ENCODE measurements at places on chromosomes 3 and 15.

GRCh38 chr3:118817748-118818165 lies 216.9 kb downstream of the IGSF11 start:
- peak; percentile 34 for DNase-seq

DNA sequence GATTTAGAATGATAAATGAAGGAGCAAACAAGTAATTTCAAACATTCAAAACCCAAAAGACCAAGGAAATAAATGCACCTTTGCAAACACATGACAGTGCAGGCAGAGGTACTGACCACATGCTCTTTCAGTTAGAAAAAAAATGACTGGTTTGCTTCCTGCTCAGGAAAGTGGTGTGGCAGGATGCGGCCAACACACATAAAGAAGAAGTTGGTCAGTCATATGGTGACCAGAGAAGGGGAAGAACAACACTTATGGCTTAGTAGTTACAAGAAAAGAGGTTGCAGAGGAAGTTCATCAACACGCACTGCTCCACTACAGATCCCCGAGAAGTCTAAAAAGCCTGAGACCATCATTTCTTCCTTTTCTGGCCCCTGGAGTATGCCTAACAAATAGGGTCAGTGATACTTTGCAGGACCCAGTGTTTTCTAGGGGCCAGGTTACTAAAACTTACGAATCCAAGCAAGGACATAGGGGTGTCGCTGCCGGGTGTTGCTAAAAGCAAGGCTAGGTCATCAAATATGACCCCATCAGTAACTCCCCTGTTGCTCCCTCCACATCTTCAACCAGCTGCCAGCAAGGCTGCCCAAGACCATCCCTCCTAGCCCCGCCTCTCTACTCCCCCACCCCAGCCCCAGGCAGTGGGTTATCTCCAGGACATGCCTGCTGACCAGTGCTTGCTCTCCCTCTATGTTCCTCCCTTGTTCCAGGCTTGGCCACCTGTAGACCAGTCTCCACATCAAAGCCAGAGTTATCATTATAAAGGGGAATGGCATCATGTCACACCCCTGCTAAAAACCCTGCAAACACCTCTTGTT lies 11.2 kb downstream of the ATP8B4 start:
- DNase-seq: peak; percentile 64

- no peak for DNase-seq
Measured at GRCh38 chr3:100027321-100027720, 87.0 kb downstream of the FILIP1L start.

- no peak for DNase-seq
Measured at GRCh38 chr15:75007216-75007615, 11.9 kb downstream of the SCAMP5 start.

- DNase-seq: no peak
Measured at GRCh38 chr15:28147801-28148200, 48.7 kb upstream of the OCA2 start.

GRCh38 chr15:61159901-61160300 lies 69.2 kb downstream of the RORA start:
- DNase-seq: no peak

DNA sequence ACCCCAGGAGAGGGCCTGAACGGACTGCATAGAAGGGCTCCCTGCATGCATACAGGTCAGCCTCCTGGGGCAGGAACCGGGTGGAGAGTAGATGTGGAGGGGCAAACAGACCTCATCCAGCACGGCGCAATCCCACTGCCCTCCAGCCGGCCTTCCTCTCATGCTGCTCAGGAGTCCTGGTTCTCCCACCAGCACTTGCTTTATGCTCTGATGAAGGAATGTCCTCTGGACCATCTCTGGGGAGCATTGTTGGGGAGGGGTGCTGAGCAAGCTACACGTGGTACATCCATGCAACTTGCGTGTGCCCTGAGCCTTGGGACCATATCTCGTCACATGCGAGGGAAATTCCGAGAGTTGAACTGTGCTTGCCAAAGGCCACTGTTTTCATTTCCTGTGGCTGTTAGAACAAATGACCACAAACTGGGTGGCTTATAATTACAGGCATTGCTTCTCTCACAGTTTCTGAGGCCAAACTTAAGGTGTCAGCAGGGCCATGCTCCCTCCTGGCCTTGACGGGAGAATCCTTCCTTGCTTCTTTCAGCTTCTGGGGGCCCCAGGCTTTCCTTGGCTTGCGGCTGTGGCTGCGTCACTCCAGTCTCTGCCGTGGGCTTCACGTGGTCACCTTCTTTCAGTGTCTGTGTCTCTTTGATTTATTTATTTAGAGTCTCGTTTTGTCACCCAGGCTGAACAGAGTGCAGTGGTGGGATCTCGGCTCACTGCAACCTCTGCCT lies 12.2 kb downstream of the SELENOS start:
- no peak for DNase-seq

DNA sequence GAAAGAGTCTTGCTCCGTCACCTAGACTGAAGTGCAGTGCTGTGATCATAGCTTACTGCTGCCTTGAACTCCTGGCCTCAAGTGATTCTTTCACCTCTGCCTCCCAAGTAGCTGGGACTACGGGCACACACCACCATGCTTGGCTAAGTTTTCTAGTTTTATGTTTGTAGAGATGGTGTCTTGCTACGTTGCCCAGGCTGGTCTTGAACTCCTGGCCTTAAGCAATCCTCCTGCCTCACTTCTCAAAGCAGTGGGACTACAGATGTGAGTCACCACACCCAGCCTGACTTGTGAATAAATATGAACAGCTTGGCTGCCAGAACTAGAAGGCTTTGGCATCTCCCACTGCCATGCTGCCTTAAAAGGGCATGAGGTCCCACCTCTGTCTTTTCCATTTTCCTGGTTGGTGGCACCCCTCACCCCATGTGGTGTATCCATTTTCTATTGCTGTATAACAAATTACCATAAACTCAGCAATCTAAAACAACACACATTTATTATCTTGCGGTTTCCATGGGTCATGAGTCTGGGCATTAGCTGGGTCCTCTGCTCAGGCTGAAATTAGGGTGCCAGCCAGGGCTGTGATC lies 44.3 kb downstream of the PTPRG start:
- DNase-seq: no peak

DNA sequence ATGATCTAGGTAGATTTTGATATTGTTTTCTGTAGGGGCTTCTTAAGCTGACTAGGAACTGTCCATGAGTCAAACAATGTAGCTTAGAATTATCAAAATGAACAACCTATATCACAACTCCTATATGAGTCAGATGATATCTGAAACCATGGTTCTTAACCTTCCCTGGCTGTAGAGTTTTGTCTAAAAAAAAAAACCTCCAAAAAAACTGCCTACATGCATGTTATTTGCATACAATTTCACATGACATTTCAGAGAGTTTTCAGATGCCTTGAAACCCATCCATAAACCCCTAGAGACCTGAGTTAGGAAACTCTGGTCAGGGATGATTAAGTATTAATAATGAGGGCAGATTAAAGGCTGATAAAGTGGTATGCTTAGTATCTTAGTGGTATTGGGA lies 157.0 kb downstream of the CHST2 start:
- no peak for DNase-seq

- DNase-seq: no peak
Measured at GRCh38 chr3:9173445-9173844, 76.0 kb downstream of the SRGAP3 start.

GRCh38 chr3:123412811-123413604 lies 35.9 kb downstream of the ADCY5 start:
- DNase-seq: no peak

DNA sequence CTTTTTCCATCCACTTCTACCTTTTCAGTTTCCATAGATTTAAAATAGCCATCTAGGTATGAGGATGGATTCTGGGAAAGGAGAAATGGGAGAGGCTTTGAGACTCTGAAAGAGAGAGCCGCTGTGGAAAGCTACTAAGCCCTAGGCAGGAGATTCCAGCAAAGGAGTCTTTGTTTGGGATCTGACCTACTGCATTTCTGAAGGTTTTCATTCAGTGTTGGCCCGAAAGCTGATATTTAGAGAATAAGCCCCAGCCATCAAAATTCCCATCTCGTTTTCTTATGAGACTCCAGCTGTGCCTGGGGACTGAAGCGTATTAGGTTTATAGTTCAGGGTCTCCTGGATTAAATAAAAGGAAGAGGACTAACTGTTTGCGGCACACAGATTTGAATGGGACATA lies 19.5 kb downstream of the LIPH start:
- no peak for DNase-seq

DNA sequence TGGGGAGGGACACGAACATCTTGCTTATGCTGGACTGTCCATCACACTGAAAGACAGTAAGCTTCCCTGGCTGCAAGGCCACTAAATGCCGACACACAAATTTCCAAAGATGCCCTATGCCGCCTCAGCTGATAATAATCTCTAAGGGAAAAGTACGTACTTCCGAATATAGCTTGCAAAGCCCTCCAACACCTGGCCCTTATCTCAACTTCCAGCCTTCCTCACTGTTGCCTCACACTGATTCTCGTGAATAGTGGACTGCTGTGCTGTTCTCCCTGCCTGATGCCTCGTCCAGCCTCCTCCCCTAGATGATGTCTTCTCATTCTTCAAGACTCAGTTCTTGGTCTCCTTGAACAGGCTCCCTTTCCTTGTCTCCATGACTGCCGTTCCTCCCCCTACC lies 72.3 kb downstream of the CD47 start:
- DNase-seq: no peak

DNA sequence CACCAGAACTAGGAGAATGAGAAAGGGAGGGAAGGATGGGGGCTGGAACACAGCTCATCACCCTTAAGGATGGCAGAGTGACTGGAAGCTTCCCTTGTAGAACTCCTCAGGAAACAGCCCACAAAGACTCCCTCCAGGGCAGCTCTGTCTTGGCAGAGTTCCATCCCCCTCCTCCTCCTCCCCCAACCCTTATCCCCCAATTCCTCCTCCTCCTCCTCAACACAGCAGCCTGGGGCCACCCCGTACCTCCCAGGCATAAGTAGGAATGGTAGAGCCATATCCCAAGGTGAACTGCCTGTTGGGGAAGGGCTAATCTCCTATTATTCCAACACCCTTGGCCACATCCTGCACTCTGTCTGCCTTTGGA lies 38.8 kb downstream of the ADCY5 start:
- DNase-seq: no peak

- DNase-seq: no peak
Measured at GRCh38 chr3:86563400-86563970, 427.5 kb downstream of the VGLL3 start.

GRCh38 chr3:50603261-50604109 lies 8.1 kb downstream of the CISH start:
- DNase-seq: no peak

DNA sequence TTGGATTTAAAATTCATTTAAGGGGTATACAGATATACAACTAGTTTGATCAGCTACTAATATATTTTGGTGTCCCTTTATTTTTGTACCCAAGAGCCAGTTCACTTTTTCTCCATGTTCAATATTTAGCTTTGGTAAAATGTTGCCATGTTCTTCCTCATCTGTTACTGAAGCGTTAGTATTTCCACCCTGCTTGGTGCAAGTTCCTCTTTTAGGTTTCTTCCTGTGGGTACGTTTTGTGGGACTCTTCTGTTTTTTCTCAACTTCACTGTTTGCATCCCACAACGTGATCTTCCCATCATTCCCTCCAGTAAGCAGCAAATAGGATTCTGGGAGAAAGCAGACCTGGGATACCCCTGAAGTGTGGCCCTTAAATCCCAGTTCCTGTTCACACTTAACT lies 14.1 kb downstream of the WDR53 start:
- DNase-seq: no peak

DNA sequence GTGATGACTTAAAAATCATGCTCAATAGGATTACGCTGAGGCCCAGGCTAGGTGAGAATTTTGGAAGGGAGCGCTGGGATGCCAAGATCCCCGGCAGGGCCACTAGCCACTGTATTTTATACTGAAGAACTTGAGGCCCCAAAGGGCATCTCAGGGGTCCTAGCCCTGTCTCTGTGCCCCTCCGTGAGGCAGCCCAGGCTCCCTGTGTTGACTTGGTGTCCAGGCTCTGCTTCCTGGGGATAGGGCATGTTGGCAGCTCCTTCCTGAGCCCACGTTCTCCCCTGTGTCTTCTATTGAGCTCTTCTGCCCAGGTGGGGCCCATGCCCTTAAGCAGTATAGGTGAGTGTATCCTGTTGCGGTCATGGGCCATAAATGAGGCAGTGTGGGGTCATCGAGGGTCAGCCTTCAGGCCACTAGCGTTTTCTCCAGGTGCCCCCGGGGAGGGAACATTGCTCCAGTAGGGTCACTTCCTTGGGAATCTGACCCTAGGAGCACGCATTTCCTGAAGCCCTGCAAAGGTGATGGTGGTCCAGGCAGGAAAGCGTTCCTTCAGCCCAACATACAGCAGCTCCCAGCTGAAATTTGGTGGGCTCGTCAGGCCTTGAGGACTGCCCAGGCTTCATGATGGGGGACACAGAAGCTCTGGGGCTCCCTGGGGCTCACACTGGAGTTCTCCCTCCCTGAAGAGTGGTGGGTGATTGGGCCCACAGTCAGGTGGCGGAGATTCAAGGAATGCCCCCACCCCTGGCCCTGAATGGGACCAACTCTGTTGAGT lies 189.4 kb downstream of the UBE3A start:
- DNase-seq: peak; percentile 6

GRCh38 chr3:50274371-50275104 lies 4.3 kb upstream of the LSMEM2 start:
- peak; percentile 84 for DNase-seq

GRCh38 chr3:110589341-110589740 lies 482.3 kb upstream of the NECTIN3 start:
- no peak for DNase-seq

GRCh38 chr15:66935688-66936087 lies 129.7 kb upstream of the SMAD3 start:
- DNase-seq: no peak

DNA sequence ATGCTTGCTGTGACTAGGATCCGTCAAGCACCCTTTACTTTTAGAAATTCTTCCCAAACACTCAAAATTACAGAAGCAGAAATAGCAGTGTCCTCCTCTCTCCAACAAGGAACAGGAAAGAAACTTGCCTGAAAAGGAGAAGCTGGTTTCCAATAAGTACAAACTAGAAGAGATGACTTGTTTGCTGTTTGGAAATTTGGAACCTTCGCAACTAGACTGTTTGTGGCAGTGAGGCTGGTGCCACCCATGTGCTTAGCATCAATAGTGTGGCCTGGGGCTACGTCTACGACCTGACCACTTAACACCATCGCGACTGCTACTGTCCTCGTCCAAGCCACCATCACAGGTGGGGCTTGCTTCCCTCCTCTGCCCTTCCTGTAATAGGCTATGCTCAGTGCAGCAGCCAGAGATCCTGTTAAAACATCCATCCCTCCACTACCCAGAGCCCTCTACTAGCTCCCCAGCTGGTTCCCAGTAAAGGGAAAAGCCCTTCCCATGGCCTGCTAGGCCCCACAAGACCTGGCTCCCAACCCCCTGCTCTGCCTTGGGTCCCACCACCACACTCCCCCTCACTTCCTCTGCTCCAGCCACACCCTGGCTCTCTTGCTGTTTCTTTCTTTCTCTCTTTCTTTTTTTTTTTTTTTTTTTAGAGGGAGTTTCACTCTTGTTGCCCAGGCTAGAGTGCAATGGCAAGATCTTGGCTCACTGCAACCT lies 52.6 kb upstream of the CCR2 start:
- no peak for DNase-seq

DNA sequence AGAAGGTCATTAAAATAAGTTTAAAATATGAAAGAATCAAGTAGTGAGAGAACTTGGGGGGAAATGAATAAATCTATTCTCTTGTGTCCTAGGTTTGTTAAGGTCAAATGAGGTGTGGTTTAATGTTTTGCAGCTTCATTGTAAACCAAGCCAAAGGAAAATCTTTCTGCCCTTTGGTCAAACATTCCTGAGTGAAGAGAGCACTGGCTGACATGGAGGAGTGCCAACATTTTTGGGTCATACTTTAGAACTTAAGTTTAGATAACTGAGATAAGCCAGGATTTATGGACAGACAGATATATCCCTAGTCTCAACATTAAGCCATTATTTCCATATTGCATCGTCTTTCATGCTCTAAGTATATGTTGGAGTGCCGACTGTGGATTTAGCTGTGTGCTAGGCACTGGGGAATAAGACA lies 66.4 kb downstream of the PTPRG start:
- no peak for DNase-seq
